ENCODE measurements at places on chromosomes 11 and 22.

DNA sequence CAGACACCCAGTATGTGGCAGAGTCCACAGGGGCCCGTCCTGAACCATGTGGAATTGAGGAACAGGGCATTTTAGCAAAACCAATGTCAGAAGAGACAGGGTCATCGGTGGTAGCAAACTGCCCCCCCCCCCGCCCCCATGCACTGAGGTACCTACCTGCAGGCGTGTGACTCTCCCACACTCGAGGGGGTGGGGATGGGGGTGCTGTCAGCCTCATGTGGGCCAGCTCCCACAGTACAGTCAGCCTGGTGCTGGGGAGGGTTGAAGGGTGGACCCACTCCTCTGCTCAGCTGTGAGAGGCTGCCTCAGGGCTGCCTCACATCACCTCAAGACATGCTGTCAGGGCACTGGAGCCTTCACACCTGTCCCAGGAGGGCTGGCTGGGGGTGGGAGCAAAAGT, 10.7 kb upstream of the SUSD2 start:
- DNase-seq, result no peak

DNA sequence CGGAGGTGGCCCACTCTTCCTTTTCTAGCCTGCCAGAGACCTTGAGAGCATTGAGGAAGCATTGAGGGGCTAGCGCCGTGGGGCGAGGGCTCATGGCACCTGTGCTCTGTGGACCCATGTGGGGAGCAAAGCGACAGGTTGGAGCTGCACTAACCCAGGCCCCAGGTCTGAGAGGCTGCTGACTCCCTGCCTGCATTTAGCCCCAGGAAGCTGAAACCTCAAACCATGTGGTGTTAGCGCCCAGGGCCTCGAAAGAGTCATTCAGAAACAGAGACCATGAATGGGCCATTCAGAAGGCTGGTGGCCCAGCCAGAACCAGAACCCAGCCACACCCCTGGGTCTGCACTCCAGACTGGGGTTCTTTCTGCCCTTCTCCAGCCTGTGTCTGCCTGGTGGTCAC, 88.6 kb downstream of the BCR start:
- DNase-seq, result no peak

GRCh38 chr11:133202816-133203215, 329.5 kb downstream of the OPCML start:
- DNase-seq, result no peak

DNA sequence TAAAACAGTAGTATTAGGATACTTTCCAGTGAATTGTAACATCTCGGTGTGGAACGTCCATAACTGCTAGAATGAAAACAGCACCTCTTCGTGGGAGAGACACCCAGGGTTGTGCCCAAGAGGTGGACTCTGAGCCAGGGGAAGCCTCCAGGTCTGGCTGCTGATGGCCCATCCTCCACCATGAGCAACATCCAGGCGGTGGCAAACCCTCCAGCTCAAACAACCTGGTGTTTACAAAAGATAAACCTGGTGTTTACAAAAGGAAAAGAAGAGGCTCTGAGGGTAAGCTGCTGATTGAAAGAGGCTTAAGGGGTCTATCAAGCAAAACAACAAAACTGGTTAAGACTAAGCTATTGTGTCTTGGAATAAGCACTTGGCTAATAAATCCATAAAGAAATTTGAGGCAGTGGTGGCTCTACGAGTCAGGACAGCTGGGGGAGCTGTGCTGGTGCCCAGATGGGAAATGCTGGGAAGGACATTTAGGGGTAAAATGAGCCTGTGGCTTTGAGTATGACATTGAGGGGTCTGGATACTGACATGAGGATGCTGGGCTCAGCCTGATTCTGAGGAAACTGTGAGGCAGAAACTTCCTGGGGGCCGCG, 909.0 kb downstream of the BRD1 start:
- DNase-seq, result no peak

DNA sequence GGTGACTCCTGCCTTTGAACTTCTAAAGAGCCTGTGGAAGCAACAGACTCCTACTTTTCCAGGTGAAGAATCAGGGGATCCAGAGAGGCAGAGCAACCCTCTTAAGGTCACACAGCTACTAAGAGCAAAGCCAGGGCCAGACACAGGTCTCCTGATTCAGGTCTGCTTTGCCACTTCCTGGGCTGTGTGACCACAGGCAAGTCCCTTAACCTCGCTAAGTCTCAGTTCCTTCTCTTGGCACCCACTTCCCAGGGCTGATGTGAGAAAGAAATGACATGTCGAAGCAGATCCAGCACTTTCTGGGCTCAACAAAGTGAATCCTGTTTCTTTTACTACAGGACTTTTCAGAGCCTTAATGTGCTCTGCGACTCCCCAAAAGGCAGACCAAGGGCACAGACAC, 30.2 kb downstream of the UQCR10 start:
- DNase-seq, result no peak

DNA sequence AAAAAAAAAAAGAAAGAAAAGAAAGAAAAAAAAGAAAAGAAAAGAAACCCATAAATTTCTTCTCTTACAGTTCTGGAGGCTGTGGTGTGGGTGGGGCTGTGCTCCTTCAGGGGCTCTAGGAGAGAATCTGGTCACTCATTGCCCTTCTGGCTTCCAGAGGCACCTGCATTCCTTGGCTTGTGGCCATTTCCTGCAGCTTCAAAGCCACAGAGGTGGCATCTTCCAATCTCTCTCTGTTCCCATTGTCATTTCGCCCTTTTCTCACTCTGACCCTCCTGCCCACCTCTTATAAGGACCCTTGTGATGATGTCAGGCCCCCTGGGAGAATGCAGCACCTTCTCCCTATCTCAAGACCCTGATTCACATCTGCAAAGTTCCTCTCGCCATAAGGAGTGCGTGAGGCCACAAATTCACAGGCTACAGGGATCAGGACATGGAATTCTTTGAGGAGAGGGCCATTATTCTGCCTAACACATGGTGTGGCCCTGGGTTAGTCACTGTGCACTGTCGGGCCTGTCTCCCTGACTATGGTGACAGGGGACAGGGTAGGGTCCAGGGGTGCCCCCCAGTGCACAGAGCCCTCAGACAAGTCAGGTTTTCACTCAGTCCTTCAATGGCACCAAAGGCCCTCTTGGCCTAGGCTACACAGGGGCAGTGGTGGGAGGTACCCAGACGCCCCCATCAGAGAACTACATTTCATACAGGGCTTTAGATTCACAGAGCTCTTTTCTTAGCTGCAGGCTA, 38.6 kb upstream of the PRR5 start:
- DNase-seq, result no peak

DNA sequence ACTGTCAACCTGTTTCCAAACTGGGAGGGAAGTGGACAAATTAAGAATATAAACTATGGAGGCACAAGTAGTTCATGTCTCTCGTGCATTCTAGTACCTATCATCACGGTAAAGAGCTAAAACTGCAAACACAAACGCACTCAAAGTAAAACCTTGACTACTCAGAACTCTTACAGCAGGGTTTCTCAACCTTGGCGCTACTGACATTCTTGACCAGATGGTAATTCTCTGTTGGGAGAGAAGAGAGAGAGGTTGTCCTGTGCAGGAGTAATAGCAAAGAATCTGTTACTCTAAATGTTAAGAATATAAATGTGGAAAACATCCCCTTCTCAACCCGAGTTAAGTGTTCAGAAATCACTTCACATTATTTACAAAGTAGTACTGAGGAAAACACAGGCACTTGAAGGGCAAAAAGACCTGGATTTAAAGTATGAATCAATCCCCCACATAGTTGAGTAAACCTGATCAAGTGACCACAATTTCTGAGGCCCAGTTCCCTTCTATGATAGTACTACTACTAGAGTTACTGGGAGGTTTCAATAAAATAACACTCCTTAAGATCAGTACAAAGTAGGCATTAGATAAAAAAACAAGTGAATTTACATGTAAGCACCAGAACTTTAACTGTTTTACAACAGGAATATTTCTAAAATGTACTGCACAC, 73.1 kb upstream of the ARHGAP32 start:
- DNase-seq, result no peak

DNA sequence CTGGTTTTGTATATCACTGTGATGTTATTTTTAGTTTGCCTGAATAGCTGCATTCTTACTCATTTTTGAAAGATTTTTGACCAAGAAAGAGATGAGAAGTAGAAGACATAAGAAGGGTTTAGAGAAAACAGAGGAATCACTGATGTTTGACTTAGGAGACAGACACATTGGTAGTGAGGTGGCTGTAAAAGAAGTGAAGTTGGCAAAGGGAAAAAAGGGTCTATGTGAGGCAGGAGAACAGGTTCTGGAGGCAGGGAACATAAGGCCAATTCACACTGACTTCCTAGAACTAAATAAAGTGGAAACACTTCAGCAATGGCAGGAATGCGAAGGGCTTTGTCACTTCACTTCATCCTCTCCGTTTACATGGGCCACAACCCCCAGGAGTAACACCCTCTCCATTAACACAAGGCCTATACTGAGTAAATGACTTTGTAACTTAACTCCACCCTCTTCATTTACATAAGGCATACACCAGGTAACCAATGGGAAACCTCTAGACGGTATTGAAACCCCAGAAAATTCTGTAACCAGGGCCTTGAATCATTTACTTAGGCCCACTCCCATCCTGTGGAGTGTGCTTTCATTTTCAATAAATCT, 36.5 kb downstream of the CTSC start:
- no peak for DNase-seq
